ENCODE measurements at places on chromosomes 4 and X. TPM values are rescaled to one million over a fixed set of nuclear protein-coding genes. Genes with fewer than 3 reads are reported as not detected.

DNA sequence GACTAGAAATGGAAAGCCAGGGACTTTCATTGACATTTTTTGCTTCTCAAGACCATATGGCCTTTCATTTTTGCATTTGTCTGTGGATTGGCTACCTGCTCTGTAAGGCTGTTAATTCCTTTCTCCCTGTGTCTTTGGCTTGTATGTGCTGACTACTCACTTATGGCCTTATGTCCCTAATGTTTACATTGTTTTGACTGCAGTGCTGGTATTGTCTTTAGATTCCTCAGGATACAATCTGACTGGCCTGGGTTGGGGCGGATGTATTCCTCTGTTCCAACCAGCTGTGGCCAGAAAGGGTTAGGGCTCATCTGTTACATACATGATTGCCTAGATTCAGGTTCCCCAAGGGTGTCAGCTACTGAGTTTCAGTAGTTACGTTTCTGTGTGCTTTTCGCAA is 108.1 kb downstream of the RAPGEF2 start:
- no peak overlapping the region for H3K27ac ChIP-seq
- no peaks in the 10 kb centered on the region for H3K36me3 ChIP-seq
- H3K27me3 ChIP-seq = no peaks in the 10 kb centered on the region

DNA sequence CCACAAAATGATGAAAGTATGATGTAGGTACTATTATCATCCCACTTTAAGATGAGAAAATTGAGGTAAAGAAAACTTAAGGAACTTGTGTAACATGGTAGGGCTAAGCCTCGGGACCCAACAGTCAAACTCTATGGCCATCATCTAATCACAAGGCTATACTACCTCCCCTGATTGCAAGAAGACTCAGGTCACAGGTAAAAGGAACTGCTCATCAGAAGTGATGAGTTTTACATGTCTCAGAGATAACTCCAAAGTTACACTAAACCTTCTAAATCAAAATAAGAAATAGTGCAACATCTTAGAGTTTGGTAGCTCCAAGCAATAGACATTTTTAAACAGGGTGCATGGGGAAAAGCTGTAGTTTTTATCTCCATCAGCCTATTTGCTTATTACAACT is 96.5 kb upstream of the MYOZ2 start:
- DNase-seq = no peak
- no peak overlapping the region for H3K4me3 ChIP-seq
- peak overlapping the region; percentile 95 for H3K27ac ChIP-seq
- peaks cover 100% of the 10 kb centered on the region for H3K4me1 ChIP-seq
- 0 out of 2 replicates have a peak, but pooled peaks cover 5% of the 10 kb centered on the region for H3K36me3 ChIP-seq

- H3K36me3 ChIP-seq = no peaks in the 10 kb centered on the region
- no peak overlapping the region for H3K27ac ChIP-seq
- H3K4me3 ChIP-seq = no peak overlapping the region
- DNase-seq = no peak
Observed at GRCh38 chrX:143429131-143429530, 88.1 kb downstream of the SPANXN3 start.

DNA sequence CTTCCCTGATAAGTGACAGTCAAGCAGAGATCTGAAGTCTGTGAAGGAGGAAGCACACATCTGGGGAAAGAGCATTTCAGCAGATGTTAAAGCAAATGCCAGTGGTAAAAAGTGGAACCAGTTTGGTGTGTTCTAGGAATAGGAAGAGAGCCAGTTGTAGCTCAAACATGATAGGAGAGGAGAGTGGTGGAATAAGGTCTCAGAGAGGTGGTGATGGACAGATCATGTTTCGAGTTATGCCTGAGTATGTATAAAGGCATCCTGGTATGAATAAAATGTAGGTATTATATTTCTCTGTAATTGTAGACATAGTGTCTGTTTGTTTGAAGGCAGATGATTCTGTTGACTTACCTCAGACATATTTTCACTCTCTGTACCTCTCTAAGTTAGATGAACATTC is 89.1 kb downstream of the LARP7 start:
- no peaks in the 10 kb centered on the region for H3K36me3 ChIP-seq
- no peaks in the 10 kb centered on the region for H3K4me1 ChIP-seq
- DNase-seq = no peak
- no peak overlapping the region for H3K4me3 ChIP-seq
- H3K27ac ChIP-seq = no peak overlapping the region

- no peaks in the 10 kb centered on the region for H3K4me1 ChIP-seq
- H3K4me3 ChIP-seq = no peak overlapping the region
- no peak for DNase-seq
- H3K36me3 ChIP-seq = no peaks in the 10 kb centered on the region
- no peaks in the 10 kb centered on the region for H3K27me3 ChIP-seq
Observed at GRCh38 chrX:79366556-79366872, 620 bp downstream of the ITM2A start.

DNA sequence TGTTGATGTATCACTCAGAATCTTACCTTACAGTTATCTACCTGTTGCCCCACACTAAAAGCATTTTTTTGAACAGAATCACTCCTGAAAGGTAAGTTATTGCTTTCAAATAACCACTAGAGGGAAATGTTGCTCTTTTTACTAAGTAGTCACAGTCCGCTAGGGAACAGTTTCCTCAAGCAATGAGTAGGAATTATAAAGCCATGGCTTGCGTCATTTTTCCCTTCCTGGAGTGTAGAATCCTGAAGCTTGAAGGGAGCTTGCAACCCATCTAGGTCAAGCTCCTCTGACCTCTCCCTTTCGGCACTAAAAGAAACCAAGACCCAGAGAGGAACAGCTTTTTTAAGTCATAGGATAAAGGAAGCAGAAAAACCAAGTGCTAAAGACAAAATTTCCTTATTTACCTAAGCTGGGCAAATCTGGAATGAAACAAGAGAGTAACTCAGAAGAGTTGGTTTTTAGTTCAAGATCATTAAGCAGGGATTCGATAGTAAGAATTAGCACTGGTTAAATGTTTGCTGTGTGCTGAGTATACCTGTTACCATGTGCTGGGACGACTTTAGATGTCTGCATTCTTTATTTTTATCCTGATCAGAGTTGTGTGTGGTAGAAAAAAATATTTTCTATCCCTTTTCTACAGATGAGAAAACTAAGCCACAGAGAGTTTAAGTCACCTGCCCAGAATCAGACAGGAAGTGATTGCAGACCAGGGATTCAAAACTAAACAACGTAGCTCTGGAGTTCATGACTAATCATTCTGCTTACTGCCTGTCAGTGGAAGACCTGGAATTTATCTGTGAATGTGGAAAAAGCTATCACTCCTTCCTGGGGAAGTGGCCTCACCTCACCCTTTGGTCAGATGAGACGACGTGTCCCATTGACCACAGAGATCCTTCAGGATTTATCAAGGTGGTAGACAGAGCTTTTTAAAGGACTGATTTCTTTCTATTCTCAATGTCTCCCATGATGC is 631.5 kb downstream of the RAB28 start:
- peaks cover 6% of the 10 kb centered on the region for H3K4me1 ChIP-seq
- H3K36me3 ChIP-seq = no peaks in the 10 kb centered on the region
- H3K27me3 ChIP-seq = no peaks in the 10 kb centered on the region

DNA sequence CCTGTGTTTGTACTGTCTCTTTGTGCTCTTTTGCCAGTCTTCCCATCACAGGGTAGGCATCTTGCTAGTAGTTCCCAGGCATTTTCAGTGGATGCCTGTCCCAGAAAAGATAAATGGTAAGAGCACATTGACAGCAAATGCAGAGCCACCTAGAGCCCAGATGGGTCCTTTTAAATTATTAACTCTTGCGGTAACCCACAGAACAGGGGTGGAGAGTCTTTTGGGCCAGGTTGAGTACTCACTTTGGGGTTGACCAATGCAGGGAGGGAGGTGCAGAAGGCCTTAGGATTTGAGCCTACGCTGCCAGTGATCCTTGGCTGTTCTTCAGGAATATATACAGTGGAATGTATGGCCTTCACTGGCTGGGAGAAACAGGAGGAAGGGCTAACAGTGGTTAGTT is 173.8 kb downstream of the MSN start:
- H3K27ac ChIP-seq = no peak overlapping the region
- no peaks in the 10 kb centered on the region for H3K4me1 ChIP-seq
- no peak for DNase-seq
- peaks cover 3% of the 10 kb centered on the region for H3K27me3 ChIP-seq
- no peak overlapping the region for H3K4me3 ChIP-seq
- H3K36me3 ChIP-seq = no peaks in the 10 kb centered on the region

- peaks cover 27% of the 10 kb centered on the region for H3K4me1 ChIP-seq
- H3K36me3 ChIP-seq = no peaks in the 10 kb centered on the region
- H3K4me3 ChIP-seq = no peak overlapping the region
- no peak overlapping the region for H3K27ac ChIP-seq
Observed at GRCh38 chr4:26162101-26162500, 158.7 kb upstream of the RBPJ start.

DNA sequence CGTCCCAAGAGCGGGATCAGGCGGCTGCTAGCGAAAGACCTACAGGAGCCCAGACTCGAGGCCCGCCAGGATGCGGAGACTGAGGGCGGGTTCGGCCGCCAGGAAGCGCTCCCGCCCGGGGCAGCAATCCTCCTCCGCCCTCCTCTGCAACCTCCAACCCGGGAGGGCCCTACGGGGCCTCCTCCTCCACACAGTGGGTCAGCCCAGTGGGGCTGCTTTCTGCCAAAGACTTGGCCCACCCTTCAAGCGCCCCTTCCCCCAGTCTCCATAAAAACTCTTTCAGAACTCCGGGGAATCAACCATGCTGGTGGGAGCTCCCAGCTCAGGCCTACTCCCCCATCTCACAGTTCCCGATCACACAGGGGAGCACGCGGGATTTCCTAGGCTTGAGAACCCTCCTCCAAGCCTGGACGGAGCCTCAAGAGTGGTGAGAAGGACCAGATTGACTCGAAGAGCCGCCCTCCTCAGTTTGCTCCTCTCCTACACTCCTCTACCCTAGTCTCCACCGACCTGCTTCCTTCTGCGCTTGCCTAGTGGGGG is 77.5 kb downstream of the RLIM start:
- DNase-seq = peak; percentile 9
- peak overlapping the region; percentile 86 for H3K27ac ChIP-seq
- H3K4me3 ChIP-seq = peak overlapping the region; percentile 83
- peaks cover 5% of the 10 kb centered on the region for H3K27me3 ChIP-seq
- peaks cover 4% of the 10 kb centered on the region for H3K36me3 ChIP-seq
- H3K4me1 ChIP-seq = peaks cover 33% of the 10 kb centered on the region

ZAR1 gene
- total RNA-seq = not detected
